ENCODE measurements at places on chromosomes 2 and 18.
A peak's percentile ranks its signal among the peaks of the same experiment; 100 is the strongest.

- DNase-seq: no peak
These were observed 1.6 kb downstream of the ELAC1 start for GRCh38 chr18:50969448-50969847.

GRCh38 chr2:148542614-148543013, 101.9 kb upstream of the EPC2 start:
- DNase-seq: no peak

DNA sequence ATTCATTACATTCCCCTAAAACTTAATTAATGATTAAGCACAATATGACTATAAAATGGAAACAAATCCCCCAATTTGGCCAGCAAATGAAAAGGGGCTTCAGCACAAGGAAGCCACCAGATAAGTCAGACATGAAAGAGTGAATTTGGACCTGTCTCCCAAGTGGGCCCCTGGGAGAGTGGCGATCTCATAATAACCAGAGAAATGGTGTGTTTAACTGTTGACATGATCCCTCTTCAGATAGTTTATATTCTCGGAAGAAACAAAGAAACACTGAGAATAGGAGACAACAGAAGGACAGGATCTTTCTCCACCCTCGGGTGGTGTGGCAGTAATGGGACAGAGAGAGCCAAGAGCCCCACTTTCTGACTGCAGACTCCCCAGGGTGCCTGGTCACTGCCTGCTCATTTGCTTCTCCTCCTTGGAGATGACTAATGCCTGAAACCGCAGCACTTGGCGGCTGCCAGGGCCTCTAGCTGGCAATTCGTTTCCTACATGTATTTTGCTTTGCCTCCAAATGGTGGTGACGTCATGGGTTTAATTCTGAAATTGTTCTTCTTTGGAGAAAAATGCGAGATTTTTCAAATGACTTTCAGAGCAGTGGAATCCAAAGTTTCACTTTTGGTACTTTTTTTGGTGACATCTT, 46.4 kb upstream of the SPP2 start:
- DNase-seq: peak; percentile 50

DNA sequence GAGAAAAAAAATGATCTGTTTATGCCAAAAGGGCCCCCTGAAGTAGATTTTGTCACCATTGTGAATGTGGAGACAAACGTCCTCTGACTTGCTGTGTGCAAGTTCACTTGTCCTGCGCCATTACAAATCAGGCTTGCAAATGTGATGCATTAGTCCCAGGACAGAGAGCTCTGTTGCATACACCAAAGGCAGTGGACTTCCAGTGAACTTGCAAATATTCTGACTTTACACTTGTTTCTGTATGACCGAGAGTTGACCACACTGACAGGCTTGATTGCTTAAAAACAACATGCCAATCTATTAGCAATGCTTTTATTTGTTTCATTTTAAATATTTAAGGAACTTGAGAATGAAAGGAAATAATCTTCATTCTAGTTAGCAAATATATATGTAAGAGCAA, 293.2 kb downstream of the PLCL1 start:
- DNase-seq: no peak
